ENCODE measurements at places on chromosomes 1 and 21. TPM values are rescaled to one million over a fixed set of nuclear protein-coding genes. Genes with fewer than 3 reads are reported as not detected.

Gene ARTN
- 3.0 TPM for total RNA-seq

GRCh38 chr1:16175610-16176553, 20.0 kb upstream of the EPHA2 start:
- no peaks in the 10 kb centered on the region for H3K27me3 ChIP-seq
- DNase-seq, result peak; percentile 83
- H3K36me3 ChIP-seq, result no peaks in the 10 kb centered on the region
- peak overlapping the region; percentile 22 for H3K4me3 ChIP-seq
- peak overlapping the region; percentile 71 for H3K27ac ChIP-seq

- peak; percentile 76 for DNase-seq
- 0 out of 2 replicates have a peak, but pooled peaks cover 6% of the 10 kb centered on the region for H3K4me1 ChIP-seq
- no peak overlapping the region for H3K27ac ChIP-seq
- H3K27me3 ChIP-seq, result no peaks in the 10 kb centered on the region
Observed at GRCh38 chr1:171226747-171227370, 21.4 kb upstream of the FMO1 start.

DNA sequence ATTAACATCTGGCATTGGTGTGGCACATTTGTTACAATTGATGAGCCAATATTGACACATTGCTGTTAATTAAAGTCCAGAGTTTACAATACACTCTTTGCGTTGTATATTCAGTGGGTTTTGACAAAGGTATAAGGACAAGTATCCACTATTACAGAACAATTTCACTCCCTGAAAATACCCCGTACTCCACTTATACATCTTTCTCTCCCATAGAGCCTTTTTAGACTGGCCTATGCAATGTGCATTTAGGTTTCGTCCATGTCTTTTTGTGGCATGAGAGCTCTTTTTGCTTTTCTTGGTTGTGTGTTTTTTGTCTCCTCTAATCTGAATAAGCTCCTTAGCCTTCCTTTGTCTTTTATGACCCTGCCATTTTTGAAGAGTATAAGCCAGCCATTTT, 40.6 kb upstream of the TSNAX start:
- no peaks in the 10 kb centered on the region for H3K27me3 ChIP-seq
- no peak for DNase-seq
- no peak overlapping the region for H3K4me3 ChIP-seq
- no peaks in the 10 kb centered on the region for H3K36me3 ChIP-seq
